ENCODE measurements at places on chromosomes 13 and 19.

DNA sequence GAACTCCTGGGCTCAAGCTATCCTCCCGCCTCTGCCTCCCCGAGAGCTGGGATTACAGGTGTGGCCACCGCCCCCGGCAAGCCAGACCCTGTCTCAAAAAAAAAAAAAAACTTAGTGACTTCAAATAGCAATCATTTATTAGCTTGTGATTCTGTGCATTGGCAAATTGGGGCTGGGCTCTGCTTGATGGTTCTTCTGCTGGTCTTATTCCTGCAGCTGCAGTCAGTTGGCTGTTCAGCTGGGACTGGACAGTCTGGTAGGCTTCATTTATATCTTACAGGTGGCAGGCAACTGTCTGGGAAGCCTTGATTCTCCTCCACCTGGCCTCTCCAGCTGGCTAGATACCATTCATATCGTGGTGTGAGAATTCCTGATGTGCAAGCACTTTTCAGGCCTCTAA lies 7.4 kb downstream of the DHDH start:
- DNase-seq = no peak

DNA sequence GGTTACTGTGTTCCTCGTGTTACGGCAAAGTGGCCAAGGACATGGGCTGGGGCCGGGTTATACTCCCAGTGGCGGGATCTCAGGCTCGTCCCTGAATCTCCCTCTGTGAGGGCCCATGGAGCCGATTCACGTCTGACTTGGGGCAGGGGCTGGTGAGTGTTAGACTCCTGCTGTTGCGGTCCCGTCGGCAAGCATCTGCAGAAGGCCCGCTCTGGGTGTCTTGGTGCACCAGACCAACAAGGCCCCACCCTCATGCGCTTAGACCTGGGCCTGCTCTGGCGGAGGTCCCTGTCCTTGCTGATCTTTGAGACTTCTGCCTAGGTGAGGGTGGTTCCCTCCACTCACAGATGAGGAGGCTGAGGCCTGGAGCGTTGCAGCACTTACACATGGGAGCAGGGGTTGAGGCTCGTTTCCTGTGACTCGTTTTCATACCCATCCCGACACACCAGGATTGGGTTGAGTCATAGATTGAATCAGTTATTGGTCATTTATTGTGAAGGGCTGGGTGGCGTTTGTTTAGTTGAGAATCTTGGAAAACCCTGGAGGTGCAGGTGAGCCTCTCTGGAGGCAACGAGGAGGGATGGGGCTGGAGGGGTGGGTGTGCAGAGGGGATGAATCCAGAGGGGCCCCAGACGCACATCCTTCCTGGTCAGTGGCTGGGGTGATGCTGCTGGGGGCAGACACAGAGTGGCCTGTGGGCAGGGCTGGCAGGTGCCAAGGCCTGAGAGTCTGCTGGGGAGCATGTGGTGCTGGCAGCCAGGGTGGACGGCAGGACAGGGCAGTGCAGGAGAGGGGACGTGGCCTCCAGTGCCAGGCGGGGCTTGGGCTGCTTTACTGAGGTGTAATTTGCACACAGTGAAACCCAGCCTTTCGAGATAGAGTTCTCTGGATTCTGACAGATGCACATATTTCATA lies 4.6 kb downstream of the EPN1 start:
- no peak for DNase-seq

GRCh38 chr13:109712124-109712722 lies 74.2 kb downstream of the IRS2 start:
- no peak for DNase-seq

DNA sequence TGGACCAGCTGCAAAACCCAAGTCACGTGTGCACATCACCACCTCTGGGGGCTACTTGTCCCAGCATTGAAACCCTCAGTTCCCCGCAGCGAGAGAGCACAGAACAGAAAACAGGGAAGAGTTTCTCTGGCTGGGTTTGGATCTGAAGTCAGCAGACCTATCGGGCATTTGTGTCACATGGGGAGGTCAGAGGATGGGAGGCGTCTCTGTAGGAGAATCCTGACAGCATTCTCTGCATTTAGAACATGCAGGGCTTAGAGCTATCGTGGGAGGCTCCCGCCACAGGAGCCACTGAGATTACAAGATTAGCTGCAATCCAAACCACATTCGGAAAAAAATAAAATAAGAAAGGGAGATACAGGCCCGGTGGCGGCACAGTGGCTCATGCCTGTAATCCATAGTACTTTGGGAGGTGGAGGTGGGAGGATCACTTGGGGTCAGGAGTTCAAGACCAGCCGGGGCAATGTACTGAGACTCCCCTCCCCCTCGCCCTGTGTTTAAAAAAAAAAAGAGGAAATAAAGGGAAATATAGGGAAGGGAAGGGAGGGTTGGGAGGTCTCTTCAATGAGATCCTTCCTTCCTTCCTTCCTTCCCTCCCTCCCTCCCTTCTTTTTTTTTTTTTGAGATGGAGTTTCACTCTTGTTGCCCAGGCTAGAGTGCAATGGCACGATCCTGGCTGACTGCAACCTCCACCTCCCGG lies 2.9 kb upstream of the TLE6 start:
- no peak for DNase-seq

- DNase-seq = peak; percentile 17
Observed at GRCh38 chr19:18340990-18341868, 831 bp downstream of the PGPEP1 start.

DNA sequence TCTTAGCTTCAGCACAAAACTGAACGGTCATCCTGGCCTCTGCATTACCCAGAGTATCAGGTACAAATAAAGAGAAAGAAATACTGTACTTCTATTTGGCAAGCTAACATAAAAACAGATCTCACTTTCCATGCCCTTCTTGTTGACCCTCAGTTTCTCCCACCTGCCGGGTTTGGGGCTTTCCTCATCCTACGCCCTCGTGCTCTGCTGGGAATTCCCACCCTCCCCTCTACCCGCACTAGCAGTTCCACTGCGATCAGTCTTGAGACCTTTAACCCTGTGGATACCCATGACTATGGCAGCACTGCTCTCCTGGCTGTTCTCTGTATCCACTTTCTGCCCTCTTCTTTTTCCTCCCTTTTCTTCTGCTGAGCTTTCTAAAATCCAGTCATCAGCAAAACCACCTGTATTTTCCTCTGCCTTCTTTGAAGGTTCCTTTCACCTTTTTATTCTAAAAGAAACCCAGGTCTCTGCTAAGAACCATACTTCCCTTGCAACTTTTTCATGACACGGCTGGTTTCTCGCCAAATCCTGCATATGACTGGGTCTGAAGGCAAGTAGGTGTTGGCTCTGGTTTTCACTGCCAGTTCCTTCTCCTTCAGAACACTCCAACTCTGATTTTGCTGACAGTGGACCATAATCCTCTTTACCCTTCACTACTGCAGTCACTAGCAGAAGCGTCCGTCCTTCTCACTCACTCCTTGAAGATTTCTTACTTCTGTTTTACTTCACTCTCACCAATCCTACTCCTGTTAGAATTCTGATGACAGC lies 99.4 kb downstream of the MIPEP start:
- no peak for DNase-seq

DNA sequence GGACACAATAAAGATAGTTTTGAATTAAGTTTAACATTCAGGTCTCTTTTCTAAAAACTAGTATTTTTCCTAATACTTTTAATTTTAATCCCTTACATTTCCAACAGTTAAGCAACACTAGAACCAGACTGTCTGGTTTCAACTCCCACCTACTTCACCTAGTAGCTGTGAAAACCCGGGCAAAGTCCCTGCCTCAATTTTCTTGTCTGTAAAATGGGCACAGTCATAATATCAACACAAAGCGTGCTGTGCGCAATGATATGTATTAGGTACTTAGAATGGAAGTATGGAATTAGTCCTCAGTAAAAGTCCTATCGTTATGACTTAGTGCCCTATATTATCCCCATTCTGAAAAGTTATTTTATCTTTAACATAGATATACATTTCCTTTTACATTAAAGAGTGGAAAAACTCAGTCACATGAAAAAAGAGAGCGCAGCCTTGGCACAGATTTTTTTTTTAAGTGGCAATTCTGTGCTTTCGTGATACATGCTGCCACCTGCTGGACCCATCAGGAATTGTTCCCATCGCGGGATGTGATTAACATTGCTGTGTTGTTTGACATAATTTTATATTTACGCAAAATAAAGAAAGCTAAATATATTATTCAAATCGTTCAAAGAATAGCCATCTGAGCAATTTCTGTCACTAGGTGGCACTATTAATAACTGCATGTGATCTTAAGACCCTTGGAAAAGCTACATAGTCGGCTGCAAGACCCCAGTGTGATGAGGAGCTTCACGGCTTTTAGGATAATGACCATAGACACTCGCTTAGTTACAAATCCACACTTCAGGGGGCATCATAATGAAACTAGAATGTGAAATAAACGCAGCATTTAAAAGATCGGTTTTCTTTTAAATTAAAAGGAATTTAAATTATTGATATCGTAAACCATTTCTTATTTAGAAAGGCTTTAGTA lies 59.9 kb downstream of the LIG4 start:
- peak; percentile 12 for DNase-seq

DNA sequence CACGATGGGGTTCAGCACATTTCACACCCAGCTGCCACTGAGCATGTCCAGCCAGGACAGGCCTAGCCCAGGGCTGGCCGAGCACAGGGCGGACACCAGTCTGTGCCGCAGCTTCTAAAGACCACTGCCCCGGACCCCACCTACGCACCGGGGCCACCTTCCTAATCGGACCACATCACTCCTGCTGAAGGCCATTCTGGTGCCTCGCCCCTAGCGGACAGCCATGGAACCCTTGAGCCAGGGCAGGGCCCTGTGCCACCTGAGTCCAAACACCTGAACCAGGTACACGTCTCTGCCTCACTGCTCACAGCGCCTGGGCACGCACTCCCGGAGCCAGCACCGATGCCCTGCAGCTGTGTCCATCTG lies 8.4 kb upstream of the C13orf46 start:
- DNase-seq = no peak

GRCh38 chr13:49409008-49409407 lies 34.9 kb downstream of the CAB39L start:
- no peak for DNase-seq

- no peak for DNase-seq
Observed at GRCh38 chr13:113827021-113827420, 36.9 kb downstream of the GAS6 start.

All from fibroblast of skin of abdomen (primary cell).